NCI-H1694 (cell line): ENCODE measurements at places on chromosomes 1 and 21.

DNA sequence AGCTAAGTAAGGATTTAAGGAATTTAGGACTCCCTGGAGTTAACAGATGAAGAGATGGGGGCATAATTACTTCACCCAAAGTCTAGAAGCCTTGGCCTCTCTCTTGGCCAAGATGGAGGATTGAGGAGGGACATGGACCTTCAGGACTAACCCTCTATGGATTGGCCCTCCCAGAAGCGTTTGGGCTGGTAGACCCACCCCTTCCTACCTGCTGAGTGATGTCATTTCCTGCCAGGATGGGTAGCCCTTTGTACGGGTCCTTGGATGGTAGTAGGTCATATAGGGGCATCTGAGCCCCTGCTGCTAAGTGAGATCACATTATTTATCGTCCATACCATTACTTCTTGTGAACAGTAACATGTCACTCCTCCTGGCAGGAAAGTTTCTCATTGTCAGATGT, 17.7 kb downstream of the LURAP1 start:
- DNase-seq, result no peak

GRCh38 chr1:45409276-45409675, 69.0 kb upstream of the MUTYH start:
- DNase-seq, result no peak

- DNase-seq, result no peak
Observed at GRCh38 chr1:67818725-67819301, 14.5 kb downstream of the GNG12 start.

- DNase-seq, result no peak
Observed at GRCh38 chr1:224681816-224682215, 65.7 kb downstream of the CNIH3 start.

DNA sequence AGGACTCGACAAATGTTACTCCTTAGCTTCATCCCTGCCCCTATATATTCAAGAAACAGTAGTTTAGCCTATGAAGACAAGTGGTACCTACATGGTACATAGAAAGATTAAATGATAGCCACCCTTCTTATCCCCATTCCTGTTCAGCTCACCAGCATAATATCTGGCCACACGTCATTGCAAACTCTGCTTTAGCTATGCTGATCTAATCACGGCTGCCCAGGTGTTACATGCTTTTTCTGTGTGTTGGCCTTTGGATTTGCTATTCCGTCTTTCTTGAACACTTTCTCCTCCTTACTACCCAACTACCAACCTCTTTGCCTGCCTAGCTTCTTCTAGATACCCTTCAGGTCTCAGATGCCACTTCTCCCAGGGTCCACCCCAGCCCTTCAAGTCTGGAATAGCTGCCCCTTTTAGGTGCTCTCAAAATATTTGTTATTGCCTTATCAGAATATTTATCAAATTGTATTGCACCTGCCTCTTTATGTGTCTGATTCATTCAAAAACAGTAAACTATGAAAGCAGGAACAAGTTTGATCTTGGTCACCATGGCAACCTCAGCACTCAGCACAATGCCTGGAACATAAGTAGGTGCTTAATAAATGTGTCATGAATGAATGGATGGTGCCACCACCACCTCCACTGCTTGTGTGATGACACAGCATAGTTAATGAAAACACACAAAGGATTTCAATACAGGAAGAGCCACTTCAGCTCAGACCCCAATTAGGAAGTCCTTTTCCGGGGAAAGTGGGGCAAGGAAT, 11.4 kb upstream of the DNASE2B start:
- no peak for DNase-seq

DNA sequence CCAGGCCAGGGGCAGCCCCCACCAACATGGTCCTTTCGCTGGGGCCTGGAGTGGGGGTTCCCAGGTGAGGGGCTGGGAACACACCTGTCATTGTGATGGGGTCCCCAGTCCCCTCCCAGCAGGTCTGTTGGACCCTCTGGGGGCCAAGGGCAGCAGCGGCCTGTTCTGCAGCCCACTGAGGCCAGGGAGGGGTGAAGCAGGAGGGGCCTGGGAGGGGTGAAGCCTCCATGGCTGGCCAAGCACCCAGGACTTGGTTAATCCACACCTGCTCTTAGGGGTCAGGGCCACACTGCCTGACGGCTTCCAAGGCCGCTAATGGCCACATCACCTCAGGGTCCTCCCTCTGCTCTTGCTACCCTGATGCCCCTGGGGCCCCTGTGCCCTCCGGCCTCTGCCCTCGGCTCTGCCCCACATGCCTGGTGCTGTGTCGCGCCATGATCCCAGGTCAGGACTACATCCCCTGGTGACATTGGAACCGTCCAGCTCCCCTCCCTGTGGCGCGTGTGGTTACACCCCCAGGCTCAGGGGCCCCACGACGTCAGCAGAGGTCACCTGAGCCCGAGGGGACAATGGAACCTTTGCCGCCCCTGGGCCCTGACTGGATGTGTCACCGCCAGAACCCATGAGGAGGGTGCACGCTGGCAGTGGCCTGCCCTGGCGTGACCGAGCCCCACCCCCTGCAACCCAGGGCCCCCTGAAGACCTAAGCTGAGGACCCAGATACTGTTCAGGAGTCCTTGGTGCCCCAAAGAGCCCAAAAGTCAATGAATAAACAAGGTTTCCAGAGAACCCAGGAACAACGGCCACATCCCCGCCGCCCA, 7.0 kb downstream of the TNFRSF18 start:
- DNase-seq, result no peak

DNA sequence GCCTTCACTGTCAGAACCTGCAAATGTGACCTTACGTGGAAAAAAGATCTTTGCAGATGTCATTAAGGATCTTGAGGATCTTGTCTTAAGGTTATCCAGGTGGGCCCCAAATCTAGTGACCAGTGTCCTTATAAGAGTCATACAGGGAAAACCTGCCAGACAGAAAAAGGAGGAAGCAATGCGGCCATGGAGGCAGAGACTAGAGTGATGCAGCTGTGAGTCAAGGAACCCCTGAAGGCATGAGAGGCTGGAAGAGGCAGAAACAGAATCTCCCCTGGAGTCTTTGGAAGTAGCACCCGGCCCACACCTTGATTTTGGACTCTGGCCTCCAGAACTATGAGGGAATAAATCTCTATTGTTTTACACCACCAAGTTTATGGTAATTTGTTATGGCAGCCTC, 36.5 kb upstream of the DNASE2B start:
- no peak for DNase-seq

GRCh38 chr1:226863446-226863845, 7.0 kb upstream of the PSEN2 start:
- no peak for DNase-seq

DNA sequence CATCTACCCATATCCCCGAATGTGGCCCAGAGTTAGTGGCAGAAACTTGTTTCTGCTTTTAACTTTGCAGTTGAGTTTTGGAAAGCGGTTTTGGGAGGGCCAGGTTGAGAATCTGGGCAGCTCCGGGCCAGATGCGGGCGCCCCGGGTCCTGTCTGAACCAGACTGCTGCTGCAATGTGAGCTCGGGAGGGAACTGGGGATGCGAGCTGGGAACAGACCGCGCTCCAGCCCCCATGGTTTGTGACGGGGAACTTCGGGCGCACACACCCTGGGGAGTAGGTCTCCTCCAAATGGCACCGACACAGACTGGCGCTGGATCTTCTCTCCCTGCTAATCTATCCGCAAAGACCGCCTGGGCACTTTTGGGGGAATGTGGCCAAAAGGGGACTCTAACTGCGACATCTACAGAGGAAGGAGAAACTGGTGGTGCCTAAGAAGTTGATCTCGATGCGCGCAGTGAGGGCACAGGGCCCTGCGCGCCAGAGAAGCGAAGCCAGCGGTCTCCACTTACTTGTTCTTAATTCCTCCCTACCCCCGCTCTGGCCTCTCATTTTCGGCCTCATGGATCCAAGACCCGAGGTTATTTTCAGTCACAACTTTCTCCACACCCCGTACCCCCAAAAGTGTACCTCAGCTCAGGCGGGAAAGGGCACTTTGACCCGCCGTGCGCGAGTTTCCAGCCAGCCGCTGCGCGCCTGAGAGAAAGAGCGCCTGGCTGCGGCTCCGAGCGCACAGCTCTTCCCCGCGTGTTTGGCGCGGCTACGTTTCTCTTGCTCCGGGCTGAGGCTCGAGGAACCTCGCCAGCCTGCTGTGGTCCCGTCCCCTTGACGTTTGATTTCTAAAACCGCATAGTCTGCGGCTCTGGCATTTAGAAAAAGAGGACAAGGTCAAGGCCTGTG, 411.0 kb upstream of the ESRRG start:
- no peak for DNase-seq

DNA sequence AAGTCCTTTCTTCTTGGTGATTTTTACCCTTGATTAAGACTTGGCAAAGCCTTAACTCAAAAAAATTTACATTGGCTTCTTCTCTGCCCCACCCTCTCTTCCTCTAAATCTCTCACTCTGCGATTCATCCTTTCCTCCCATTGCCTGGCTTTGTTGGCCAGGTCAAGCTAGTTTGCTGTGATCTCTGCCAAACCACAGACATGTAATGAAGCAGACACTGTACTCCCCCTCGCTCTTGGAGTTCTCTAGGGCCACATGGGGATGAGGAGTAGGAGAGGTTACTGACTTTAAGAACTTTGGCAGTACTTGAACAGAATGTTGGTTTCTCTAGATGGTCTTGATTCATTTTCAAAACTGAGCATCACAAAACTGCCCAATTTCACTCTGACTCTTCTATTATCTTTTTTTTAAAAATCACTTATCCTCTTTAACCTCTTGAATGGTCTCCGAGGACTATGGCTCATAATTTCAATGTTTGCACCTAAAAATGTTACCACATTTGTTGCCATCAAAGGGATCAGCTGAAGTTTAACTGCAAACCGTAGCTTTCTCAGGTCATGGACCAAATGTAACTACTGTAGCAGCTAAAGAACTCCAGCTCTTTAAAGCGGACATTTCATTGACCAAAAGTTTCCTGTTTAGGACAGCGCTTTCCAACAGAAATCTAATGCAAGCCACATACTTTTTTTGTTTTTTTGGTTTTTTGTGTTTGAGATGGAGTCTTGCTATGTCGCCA, 62.7 kb upstream of the IPO9 start:
- no peak for DNase-seq

- DNase-seq, result no peak
Observed at GRCh38 chr1:162310337-162310736, 66.3 kb downstream of the SPATA46 start.

- no peak for DNase-seq
Observed at GRCh38 chr21:41439248-41439647, 13.2 kb downstream of the MX1 start.

GRCh38 chr1:4115191-4115900, 215.3 kb upstream of the C1orf174 start:
- no peak for DNase-seq

- DNase-seq, result no peak
Observed at GRCh38 chr1:116106646-116107045, 4.6 kb upstream of the MAB21L3 start.

DNA sequence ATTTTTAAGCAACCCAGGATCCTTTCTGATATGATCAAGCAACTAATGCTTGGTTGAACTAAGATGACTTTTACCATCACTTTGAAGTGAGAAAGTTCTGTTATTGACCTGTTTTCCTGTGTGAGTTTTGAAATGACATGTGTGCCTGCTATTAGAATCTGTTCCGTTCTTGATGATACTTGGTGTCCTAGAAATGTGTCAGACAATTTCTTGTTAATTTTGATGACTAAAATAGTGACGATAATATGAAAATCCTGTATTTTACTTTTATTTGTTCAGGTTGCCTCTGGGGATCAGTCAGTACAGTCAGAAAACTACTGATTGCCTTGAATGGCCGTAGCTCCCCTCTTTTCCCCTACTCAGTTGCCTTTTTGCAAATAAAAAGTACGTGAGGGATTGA, 228.0 kb downstream of the RYR2 start:
- DNase-seq, result no peak

- no peak for DNase-seq
Observed at GRCh38 chr1:104132382-104132973, 382.8 kb downstream of the AMY1C start.

DNA sequence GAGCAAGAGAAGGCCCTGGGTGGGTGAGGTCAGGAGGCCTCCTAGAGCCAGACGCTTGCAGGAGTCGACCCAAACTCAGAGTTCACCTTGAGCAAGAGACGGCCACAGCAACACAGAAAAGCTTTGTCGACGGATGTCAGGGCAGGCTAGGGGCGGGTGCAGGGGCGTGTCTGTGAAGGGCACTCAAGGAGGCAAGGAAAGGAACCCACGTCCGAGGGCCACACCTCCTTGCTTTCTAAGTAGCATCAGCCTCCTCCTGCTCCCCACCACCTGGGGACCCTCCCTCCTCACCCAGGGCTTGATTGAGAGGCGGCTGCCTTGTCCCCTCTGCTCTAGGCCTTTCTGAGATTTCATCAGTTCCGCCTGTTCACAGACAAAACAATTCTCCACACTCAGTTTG, 92.1 kb downstream of the OMA1 start:
- DNase-seq, result no peak

- DNase-seq, result no peak
Observed at GRCh38 chr21:45523411-45524101, 18.7 kb downstream of the SLC19A1 start.

- no peak for DNase-seq
Observed at GRCh38 chr1:227131193-227131592, 187.1 kb downstream of the CDC42BPA start.

DNA sequence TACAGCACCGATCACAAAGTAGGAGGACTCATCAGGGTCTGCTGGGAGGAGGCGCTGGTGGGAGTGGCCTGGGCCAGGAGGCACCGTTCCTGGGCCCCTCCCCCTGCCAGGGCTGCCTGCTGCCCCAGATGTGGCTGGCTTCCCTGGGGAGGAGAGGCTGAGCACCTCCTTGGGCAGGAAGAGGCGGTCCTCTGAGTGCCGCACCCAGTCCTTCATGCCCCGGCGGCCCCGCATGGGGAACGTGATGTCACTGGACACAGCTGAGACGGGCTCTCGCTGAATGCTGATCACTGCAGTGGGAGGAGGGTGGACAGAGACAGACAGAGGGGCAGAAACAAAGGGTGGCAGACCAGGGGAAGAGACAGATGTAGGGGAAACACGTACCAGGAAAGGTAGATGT, 24.8 kb downstream of the ADGRB2 start:
- no peak for DNase-seq

GRCh38 chr1:219897914-219898313, 30.4 kb downstream of the SLC30A10 start:
- DNase-seq, result no peak

GRCh38 chr21:46078322-46078977, 19.5 kb upstream of the COL6A2 start:
- no peak for DNase-seq

GRCh38 chr21:46091631-46092025, 6.3 kb upstream of the COL6A2 start:
- no peak for DNase-seq

- DNase-seq, result no peak
Observed at GRCh38 chr21:45546636-45547544, 4.7 kb upstream of the SLC19A1 start.

DNA sequence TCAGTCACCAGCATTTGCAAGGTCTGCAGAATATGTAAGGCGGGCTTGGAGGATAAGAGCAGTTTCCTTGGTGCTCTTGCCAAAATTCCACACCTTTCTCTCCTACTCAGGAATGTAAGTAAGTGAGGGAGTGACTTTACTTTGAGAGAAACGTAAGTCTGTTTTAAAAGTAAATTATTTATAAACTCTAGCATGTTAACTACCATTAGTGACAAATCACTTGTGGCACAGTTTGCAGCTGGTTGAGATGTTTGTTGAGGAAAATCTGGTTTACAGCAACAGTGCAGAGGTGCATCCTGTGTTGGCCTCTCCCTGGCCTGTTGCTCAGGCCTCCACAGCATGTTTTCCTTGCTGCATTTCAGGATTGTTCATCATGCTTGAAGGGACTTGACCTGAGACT, 8.5 kb downstream of the CGN start:
- no peak for DNase-seq

- no peak for DNase-seq
Observed at GRCh38 chr1:238487931-238488330, 597.2 kb upstream of the ZP4 start.
